ENCODE measurements at places on chromosomes 12 and 14.

DNA sequence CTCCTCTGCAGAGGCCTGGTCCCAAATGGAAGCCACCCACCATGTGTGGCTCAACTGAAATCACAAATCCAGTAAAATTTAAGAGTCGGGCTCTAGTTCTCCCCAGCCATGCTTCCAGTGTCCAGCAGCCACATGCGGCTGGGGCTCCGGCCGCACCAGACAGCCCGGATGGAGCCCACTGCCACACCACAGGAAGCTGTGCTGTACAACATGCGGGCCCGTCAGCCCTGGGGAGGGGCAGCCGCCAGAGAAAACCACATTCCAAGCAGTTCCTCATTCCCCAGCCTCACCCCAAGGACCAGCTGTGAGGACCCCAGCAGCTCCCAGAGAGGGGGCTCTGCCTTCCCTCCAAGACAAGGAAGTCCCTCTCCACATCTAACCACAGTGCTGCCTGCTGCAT lies 135.0 kb downstream of the NCOR2 start:
- no peak for DNase-seq

GRCh38 chr14:55781046-55781445 lies 201.0 kb downstream of the KTN1 start:
- no peak for DNase-seq

DNA sequence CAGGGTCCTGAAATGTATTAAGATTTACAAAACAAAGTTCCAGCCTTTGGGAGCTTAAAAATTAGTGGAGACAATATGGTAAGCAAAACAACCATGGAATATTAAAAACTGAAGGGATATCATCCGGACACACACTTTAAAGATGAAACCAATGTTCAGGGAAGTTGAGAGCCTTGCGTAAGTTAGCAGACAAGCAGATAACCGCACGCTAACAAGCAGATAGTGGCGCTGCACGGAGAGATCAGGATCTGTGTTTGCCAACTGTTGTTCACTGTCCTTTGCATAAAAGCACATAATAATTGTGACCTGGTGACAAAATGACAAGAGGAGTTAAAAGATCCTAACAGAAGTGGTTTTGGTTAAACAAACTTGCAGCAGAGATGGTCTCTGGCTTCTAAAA lies 14.3 kb upstream of the TMEM229B start:
- no peak for DNase-seq

GRCh38 chr12:11664101-11664500 lies 14.6 kb downstream of the ETV6 start:
- DNase-seq: no peak

DNA sequence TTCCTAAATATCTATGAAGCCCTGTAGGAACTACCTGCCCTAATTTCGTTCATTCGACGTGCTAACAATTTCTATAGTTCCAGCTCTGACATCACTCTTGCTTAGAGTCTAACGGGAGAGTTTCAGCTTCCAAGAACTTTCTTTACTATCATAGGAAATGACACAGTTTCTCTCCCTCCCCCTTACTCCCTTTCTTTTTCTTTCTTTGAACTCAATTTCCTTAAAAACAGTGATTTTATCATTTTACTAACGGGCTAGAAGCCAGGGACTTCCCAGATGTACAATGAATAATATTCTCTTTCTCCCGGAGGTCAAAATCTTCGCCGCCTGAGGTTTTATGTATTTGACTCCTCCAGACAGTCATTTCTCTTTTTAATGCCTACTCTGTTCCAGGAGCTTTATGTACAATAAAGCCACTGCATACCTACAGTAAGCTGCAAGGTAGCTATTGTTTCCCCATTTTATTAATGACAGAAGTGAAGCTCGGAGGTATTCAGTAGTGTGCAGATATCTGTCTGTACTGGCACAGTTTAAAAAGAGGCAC lies 15.7 kb downstream of the SMCO2 start:
- no peak for DNase-seq

GRCh38 chr12:127785986-127786590 lies 480.9 kb upstream of the TMEM132C start:
- no peak for DNase-seq

All from NCI-H774 (cell line).